ENCODE measurements at places on chromosomes 12 and 14. TPM values are rescaled to one million over a fixed set of nuclear protein-coding genes. Genes with fewer than 3 reads are reported as not detected.
A peak's percentile ranks its signal among the peaks of the same experiment; 100 is the strongest.

The C12orf60 gene
- 0.33 TPM for total RNA-seq

GRCh38 chr12:52395761-52396434 is 10.2 kb downstream of the KRT82 start:
- DNase-seq = no peak

DNA sequence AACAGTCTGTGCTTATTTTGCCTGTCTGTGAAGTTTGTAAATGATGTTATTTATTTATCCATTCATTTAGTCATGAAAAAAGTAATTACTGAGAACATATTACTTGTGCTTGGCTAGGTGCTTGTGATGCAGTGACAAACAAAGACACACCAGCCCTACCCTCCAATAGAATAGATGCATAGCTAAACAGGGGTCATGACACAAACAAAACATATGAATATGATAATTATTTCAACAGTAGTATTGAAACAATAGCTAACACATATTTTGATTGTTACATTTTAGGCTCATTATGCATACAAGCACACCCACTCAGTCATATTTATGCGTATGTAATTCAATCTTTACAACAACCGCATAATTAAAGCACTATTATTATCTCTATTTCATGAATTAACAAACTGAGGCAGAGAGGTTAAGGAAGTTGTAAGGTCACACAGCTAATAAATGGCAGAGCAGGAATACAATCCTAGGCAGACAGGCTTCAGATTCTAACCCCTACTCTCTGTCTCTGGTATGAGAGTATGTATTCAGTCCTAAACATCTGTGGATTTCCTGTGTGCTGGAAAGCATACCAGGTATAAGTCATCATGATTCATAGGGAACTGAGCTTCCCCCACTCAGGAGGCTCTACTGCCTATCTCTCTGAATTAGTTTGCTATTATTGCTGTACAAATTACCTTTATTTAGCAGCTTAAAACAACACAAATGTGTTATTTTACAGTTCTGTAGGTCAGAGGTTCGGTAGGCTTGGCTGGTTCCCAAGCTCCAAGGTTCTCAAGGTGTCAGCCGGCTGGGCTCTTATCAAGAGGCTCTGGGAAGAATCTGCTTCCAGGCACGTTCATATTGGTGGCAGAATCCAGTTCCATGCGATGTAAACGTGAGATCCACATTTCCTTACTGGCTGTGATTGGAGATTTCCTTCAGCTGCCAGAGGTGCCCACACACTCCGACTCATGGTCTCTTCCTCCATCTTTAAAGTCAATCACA is 509.4 kb downstream of the GALC start:
- no peak for DNase-seq

GRCh38 chr12:92563819-92564218 is 139.0 kb upstream of the PLEKHG7 start:
- DNase-seq = peak; percentile 33
